ENCODE measurements at places on chromosomes 4 and X.

- DNase-seq: peak; percentile 57
Observed at GRCh38 chr4:51831133-51831532, 11.8 kb upstream of the DCUN1D4 start.

DNA sequence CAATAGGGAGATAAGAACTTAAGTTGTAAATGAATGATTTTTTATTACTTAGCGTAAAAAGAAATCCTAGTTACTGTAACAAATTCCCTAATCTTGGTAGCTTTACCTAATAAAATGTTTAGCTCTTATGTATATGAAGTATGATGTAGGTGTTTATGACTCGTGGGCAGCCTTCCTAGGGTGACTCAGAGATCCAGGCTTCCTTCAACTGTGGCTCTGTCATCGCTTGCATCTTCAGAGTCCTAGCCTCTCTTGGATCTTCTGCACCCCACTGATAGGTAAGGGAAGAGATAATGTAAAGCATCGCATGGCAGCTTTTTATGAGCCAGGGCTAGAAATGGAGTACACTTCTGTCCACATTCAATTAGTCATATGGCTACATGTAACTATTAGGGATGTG, 165.6 kb upstream of the GLRA2 start:
- no peak for DNase-seq

DNA sequence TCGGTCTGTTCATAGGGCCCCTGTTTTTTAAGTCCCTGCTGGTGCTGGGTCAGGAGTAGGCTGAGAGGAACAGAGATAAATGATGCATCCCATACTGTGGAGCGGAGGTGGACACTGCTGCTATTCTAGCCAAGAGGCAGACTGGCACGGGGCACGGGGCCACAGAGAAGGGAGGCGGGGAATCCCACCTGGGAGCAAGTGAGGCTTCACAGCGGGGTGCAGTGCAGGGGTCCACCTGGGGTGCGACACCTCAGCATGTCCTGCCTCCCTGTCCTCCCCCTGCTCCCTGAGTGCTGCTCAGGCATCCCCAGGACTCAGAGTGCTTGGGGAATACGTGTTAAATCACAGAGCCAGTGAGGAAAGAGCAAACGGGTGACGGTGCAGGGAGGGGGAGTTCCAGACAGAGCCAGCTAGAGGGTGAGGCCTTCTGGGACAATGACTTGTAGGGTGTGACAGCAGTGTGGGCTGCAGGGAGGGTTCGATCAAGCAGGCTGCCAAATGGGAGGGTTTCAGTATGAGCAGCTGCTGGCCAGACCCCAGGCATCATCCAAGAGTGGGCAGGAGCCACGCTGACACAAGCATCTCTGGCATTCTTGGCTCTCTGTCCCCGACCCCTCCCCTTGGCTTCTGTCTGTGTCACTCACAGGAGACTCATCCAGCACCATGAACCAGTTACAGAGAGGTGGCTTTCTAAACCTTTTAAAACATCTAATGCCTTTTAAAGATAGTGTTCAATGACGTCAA, 13.7 kb upstream of the HTRA3 start:
- peak; percentile 84 for DNase-seq

DNA sequence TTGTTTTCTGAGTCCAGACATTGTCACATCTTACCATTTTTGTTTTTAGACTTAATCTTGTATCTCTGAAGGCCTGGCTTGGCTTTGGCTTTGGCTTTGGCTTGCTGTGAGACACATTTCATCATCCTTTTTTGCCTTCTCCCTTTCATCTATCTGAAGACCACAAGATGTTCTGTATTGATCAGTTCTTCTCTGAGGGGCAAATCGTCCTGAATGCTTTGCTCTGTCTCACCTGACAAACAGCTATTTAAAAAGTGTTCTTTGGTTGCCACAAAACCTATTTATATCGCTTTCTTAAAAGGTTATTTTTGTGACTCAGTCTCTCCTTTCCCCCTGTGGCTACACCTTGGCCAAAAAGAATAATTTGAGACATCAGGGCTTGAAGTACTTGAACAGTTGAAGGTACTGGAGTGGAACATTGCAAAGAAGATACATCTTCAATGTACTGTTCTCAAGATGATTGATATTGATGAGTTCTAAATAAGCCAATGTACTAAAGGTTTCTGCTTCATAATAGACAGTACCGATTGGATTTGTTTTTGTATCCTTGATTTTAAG, 80.7 kb downstream of the ALG13 start:
- no peak for DNase-seq

- peak; percentile 74 for DNase-seq
Observed at GRCh38 chr4:128349921-128350320, 62.3 kb upstream of the PGRMC2 start.

GRCh38 chr4:88720451-88721428, 23.1 kb upstream of the NAP1L5 start:
- no peak for DNase-seq

DNA sequence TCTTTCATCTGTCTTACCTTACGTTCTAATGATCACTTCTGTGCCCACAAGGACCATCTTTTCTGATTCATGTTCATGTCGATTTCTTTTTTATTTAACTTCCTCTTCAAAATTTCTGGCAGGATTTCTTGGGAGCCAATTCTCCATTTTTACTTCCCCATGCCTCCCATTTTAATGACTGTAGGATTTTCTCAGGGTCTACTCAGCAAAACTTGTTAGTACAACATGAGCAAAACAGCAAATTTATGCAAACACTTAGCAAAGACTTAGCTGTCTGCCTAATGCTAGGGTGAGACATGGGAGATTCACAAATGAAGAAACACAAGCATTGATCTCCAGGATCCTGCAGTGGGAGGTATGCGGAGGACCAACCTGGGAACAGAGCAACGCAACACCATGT, 5.5 kb downstream of the CD38 start:
- DNase-seq: no peak

DNA sequence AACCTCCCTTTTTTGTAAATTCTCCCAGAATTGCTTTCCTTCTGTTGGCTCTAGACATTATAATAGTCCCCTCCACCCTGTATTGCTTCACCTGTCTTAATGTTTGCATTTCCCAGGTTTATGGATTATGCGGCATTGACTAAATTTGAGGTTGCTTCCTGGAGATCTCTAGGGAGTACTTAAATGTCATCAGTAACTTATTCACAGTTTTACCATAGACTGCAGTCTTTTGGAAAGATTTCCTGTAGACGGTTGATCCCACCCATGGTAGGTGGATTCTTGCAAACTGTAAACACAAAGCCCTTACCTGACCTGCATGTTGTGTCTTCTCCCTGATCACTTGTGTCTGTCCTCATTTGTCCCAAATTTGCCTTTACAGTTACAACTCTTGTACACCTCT, 6.2 kb upstream of the NOX1 start:
- DNase-seq: no peak

DNA sequence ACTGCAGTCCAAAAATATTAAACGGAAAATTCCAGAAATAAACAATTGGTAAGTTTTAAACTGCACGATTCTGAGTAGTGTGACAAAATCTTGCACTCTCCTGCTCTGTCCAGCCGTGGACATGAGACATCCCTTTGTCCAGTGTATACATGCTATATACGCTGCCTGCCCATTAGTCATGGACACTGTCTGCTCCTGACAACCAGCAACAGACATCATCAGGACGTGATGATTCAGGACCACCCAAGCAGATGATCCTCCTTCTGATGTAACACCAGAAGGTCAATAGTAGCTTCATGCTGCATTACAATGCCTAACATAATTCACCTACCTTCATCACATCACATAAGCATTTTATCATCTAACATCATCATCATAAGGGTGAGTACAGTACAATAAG, 36.3 kb downstream of the ATRX start:
- DNase-seq: peak; percentile 52

- DNase-seq: peak; percentile 82
Observed at GRCh38 chrX:12370497-12370986, 232.3 kb downstream of the FRMPD4 start.

DNA sequence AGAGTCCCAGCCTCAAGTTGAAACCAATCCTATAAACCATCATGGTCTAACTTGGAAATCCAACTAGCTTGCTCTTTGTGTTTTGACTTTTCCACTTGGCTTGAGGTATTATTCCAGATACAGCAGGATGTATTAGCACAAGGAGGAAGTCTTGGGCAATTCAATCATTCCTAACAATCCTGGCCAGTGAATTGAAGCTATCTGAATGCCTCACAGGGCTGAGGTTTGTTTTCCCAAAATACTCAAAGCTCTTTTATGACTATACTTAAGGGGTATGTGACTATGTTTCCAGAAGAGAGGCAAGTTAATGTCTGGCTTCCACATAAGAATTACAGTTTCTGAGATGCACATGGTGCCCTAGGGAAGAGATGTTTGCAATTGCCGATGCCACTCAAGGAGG, 66.8 kb upstream of the SH3RF1 start:
- DNase-seq: peak; percentile 98

Data from fibroblast of skin of scalp (primary cell).